ENCODE measurements at places on chromosomes 3 and 15. TPM values are rescaled to one million over a fixed set of nuclear protein-coding genes. Genes with fewer than 3 reads are reported as not detected.

CORO2B gene
- total RNA-seq: 14.1 TPM

PDIA5 gene
- 54.5 TPM for total RNA-seq

DNAH12 gene
- under 0.01 TPM for total RNA-seq

TNNC1 gene
- total RNA-seq: 0.36 TPM

SEMA5B gene
- not detected for total RNA-seq

AMT gene
- total RNA-seq: 1.1 TPM

CLDN18 gene
- not detected for total RNA-seq

FBXW12 gene
- not detected for total RNA-seq

FRMD5 gene
- total RNA-seq: 3.3 TPM

DUOXA2 gene
- total RNA-seq: not detected

GABRR3 gene
- total RNA-seq: not detected

TRPM1 gene
- under 0.01 TPM for total RNA-seq

ZMYND10 gene
- total RNA-seq: 2.9 TPM

MEX3B gene
- 11.2 TPM for total RNA-seq

GRAMD1C gene
- 1.2 TPM for total RNA-seq

EIF4A2 gene
- total RNA-seq: 438 TPM

GAP43 gene
- total RNA-seq: 2.1 TPM

NPAP1 gene
- total RNA-seq: not detected

SLC22A13 gene
- 0.29 TPM for total RNA-seq

IQCF5 gene
- not detected for total RNA-seq

CAMK1 gene
- 25.9 TPM for total RNA-seq

TBC1D2B gene
- 57.8 TPM for total RNA-seq

ANKRD63 gene
- total RNA-seq: not detected

MKRN2OS gene
- not detected for total RNA-seq

OSTN gene
- total RNA-seq: under 0.01 TPM

GRK7 gene
- not detected for total RNA-seq

ITPKA gene
- 0.29 TPM for total RNA-seq

ERICH6 gene
- total RNA-seq: under 0.01 TPM

GOLGA8Q gene
- 0.36 TPM for total RNA-seq

PDE8A gene
- 38.3 TPM for total RNA-seq

Measured in osteoblast (primary cell).